ENCODE measurements at places on chromosomes 7 and 10.

GRCh38 chr7:137074391-137075030 lies 206.1 kb downstream of the CHRM2 start:
- peak; percentile 56 for DNase-seq

DNA sequence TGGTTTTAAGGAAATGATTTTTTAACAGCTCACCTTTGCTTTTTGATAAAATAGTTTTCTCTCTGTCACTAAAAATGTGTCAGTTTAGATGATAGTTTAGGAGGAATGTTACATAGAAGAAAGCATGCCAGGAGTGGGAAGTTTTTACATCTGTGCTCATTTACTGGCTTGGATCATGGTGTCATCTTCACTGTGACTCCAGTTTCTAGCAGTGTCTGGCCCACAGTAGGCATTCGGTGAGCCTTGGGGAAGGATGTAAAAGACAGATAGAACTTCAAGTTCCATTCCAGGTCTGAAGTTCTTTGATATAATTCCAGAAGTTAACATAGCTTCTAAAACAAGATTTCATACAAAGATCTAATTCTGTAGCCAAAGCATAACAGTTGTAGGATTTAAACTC lies 259.2 kb downstream of the BICC1 start:
- no peak for DNase-seq

GRCh38 chr7:12923971-12924370 lies 236.5 kb downstream of the ARL4A start:
- no peak for DNase-seq

DNA sequence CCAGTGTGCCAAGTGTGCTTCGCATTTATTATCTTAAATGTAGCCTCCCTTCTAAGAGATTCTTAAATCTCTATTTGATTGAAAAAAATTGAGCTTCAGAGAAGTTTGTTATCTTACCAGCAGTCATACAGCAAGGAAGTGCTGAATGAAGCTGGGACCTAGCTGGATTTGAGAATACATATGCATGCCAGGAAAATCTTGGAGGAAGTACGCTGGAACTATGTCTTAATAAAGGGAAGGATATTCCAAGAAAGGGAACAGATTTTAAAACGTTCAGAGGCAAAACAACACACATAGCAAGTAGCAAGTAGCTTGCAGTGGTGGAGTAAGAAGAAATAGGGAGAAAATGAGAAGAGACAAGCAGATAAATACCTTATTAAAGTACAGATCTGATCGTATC lies 1.5 kb downstream of the CFAP70 start:
- peak; percentile 43 for DNase-seq

GRCh38 chr7:140013676-140014075 lies 49.1 kb downstream of the PARP12 start:
- DNase-seq: no peak

DNA sequence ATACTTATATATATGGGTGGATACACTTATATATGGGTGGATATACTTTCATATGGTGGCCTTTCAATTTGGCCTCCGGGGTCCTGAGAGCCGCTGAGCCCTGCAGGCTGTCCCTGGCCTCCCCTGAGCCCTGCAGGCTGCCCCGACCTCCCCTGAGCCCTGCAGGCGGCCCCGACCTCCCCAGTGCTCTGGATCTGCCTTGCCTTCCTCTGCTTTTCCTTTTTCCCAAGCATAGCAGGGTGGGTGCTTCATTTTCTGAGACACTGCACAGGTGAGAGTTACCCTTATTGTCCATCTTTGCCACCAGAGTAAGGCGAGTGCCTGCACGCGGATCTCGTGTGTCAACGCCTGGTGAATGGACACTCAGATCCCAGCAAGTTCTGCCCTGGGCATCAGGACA lies 106.6 kb downstream of the VIPR2 start:
- DNase-seq: no peak

DNA sequence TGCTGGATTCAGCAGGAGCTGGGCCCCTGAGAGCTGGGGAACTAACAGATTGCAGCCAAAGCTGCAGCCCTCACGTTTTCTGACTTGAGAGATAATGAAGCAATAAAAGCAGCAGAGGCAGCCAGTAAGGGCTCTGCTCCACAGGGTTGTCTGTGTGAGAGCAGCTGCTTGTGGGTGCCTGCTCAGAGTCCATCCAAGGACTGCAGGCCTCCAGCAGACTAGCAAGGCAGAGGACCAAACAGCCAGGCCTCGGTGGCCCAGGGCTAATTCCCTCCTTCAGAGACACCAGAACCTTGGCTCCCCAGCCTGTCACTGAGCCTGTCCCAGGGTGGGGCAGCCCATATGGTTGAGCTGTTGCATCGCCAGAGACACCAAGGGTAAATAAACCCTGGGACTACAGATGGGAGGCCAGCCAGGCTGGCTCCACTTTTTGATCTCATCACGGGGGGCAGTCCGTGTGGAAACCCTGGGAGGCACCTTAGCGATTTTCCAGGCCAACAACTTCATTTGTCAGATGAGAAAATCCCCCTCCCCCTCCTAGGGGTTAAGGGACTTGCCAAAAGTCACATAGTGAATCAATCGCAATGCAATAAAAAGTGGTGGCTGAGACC lies 229.2 kb downstream of the WDR11 start:
- no peak for DNase-seq

DNA sequence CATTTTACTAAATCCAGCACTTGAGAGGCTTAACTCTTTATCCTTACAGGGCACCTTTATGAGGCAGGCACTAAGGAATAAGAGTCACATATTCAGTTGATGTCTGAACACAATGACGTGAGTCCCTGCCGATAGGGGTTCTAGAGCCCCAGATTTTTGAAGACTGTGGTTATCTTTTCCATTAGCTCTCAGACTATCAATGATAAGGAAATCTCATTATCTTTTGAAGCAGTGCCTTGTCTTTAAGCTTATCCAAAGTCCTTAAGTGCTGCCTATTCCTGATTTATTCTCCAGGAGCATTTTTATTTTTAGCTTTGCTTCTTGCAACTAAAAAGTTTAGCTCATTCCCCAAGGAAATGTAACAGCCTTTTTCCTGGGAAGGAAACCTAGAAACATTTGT lies 444.1 kb upstream of the LRRN3 start:
- no peak for DNase-seq

- DNase-seq: peak; percentile 42
Observed at GRCh38 chr7:112204499-112205342, 1.5 kb downstream of the DOCK4 start.

GRCh38 chr10:97770255-97770654 lies 1.5 kb downstream of the SFRP5 start:
- no peak for DNase-seq

DNA sequence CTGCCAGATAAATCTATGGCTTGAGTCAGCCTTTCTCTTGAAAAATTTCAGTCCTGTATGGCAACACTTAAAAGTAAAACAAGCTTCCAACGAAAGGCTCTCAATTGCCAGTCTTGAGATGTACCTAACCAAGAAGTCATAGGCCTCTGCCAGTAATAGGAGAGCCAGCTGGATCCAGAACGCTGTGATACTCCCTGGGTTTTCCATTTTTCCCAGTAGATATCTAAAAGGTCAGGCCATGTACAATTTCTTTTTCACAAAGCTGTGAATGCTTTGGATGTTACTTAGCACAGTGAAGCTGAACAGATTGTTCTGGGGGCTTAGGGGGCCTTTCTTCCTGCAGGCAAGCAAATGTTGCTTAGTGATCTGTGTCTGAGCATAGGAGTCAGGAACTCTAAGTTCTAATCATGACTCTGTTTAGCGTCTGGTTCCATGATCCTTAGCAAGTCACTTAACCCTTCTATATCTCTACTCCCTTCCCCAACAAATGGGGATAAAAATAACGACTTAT lies 86.5 kb downstream of the ARMH3 start:
- no peak for DNase-seq

DNA sequence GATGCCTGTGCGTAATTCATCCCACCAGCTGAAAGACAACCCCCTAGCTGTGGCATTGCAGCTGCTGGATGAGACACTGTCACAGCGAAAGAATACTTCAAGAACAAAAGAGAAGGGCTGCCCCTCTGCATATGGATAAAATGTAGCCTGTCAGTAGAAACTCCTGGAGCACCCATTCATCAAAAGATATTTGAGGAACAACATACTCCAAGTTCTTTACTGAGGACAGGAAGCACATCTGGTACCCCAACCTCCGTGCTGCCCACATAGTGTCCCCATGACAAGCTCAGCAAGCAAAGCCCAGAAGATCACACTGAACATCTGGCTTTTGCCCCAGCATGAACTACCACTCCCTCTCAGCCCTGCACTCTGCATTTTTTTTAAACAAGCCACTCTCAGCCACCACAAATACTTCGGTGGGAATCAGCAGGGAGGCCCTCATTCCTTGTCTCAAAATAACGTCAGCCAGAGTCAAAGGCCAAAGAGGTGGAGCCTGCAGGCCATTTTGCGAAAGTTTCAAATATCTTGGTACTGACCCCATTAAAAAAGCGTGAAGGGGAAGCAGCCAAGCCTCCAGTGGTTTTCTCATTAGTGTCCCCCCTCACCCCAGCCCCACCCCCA lies 1.7 kb downstream of the CREB3L2 start:
- DNase-seq: peak; percentile 94

- DNase-seq: peak; percentile 5
Observed at GRCh38 chr7:117816727-117817126, 56.5 kb downstream of the CTTNBP2 start.

DNA sequence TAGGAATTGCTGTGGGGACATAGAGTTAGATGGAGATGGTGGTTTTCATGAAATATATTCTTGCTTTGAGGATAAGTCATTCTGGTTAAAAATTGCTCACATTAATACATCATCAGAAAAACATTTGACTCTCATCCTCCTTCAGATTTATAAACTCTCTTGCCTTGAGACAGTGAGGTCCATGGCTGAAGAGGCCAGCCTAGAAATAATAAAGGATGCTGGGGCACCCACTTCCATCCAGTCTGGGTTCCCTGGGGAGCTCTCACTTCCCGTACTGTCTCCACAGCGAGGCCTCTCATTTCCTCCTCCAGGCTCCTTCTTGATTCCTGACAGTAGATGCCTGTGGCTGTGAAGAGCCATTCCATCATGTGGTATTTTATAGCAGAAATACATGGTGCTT lies 73.3 kb upstream of the PRKG1 start:
- peak; percentile 42 for DNase-seq

GRCh38 chr10:70537398-70538194 lies 59.0 kb downstream of the PALD1 start:
- DNase-seq: no peak

DNA sequence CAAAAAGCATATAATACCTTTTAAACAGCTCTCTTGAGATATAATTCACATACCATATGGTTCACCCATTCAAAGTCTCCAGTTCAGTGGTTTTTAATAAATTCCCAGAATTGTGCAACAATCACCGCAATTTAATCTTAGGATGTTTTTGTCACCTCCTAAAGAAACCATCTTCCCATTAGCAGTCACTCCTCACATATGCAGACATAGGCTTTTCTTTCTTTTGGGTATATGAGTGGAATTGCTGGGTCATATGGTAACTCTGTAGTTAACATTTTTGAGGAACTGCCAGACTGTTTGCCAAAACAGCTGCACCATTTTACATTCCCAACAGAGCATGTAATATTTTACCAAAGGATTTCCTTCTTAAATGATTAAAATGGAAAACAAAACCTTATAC lies 57.0 kb downstream of the CC2D2B start:
- peak; percentile 12 for DNase-seq

- DNase-seq: no peak
Observed at GRCh38 chr7:138917771-138918170, 63.4 kb downstream of the KIAA1549 start.

GRCh38 chr7:108492742-108493141 lies 33.2 kb downstream of the PNPLA8 start:
- peak; percentile 62 for DNase-seq

DNA sequence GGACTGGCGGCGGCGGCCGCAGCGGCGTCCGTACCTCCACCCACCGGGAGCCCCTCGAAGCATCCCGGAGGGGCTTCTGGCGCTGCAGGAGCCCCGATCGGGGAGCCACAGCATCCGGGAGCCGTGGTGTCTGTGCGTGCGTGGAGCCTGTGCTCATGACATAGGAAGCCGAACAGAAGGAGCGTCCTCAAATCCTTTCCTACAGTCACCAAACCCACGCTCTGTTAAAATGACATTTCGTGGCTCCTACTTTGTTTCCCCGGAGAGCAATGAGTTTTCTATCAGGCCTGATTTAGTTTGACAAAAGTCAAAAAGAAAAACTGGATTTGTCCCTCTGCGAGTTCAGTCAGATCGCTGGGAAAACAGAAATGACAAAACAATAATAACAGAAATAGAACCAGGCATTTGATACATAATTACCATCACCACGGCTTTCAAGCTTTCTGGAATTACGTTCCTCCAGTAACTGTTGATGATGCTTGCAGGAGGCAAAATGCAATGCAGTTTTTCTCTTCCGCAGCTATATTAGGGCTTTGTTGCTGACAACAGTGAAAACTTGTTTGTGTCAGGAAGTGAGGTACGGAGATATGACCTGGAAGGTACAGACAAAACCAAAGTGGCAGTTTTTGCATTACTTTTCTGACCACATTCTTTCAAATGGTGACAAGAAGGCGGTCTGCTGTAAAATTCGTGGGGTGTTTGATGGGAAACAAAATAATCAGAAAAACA lies 219.3 kb upstream of the MKLN1 start:
- peak; percentile 63 for DNase-seq

DNA sequence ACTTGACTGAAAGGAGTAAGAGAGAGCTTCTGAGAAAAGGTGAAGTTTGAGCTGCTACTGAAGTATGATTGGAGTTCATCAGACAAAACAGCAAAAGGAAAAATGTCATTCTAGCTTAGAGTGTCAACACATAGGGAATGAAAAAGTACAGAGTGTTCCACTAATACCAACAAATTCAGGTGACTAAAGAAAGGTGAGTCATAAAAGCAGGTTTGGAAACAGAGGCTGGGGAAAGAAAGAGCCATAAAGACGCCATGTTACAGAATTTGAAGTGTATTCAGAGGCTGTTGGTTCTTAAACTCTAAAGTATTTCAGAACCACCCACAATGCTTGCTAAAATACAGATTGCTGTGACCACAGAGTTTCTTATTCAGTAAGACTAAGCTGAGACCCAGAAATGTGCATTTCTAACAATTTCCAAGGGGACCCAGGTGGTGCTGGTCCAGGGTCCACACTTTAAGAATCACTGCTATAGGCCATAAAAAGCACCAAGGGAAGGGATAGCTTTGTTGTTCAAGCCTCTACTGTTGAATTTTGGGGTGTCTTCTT lies 143.1 kb downstream of the ELAPOR2 start:
- no peak for DNase-seq

- no peak for DNase-seq
Observed at GRCh38 chr7:17184805-17185689, 113.4 kb upstream of the AHR start.

DNA sequence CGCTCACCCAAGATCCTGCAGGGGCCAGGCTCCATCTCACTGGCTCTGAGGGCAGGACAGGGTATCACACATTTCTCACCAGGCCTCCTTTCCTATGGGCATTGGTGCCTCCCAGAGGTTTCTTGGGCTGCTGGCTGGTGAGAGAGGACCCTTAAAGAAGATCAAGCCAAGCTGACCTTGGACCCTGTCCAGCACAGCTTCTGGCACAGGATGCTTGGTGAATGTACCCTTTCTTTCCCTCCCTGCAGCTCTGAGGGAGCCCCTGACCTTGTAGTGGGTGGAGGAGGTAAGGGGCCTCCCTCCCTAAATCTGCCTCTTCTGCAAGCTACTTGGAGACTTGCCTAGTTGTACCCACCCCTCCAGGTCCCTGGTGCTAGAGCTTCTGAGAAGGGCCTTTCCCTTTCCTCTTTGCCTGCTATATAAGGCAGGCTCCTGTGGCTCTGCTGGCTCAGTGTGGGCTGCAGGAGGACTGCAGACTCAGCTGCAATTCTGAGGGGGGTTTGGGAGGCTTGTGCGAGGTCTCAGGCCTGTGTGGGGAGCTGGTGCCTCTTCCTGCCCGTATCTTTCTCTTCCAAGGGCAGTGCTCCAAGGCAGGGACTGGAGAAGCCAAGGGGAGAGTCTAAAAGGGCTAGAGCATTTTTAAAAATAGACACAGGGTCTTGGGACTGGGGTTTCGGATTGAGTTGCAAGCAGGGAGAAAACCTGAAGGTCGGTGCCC lies 11.7 kb upstream of the TRIM8 start:
- peak; percentile 91 for DNase-seq
